ENCODE measurements at places on chromosomes 13 and 19.
A peak's percentile ranks its signal among the peaks of the same experiment; 100 is the strongest.

GRCh38 chr19:45693106-45693788 is 781 bp downstream of the QPCTL start:
- DNase-seq: peak; percentile 84

GRCh38 chr19:19053508-19054314 is 10.1 kb upstream of the SLC25A42 start:
- DNase-seq: peak; percentile 50

GRCh38 chr13:73872397-73872796 is 261.8 kb downstream of the KLF12 start:
- no peak for DNase-seq

DNA sequence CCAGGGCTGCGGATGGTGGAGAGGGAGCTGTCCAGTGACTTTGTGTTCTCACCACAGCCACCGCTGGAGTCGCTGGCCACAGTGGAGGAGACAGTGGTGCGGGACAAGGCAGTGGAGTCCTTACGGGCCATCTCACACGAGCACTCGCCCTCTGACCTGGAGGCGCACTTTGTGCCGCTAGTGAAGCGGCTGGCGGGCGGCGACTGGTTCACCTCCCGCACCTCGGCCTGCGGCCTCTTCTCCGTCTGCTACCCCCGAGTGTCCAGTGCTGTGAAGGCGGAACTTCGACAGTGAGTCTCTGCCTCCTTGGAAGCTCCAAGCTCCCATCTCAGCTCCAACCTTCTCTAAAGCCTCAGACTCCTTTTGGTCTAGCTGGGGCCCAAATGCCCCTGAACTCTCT is 21.4 kb downstream of the PPP2R1A start:
- DNase-seq: no peak

DNA sequence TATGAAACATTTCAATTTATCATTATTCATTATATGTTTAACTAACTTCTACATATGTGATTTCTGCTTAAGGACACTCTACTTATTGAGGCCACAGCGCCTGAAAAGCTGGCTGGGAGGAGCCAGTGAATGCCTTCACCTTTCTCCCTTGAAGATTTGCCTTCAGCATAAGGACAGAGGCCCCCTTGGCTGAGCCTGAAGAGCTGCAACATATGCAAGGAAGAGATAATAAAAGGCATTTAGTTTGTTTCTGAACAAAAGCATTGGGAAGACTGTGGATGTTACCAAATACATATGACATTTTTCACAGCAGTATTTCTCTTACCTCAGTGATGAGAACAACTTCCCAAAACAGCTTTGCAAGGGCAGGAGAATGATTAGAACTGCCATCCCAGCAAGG is 92.1 kb downstream of the ABCC4 start:
- no peak for DNase-seq

DNA sequence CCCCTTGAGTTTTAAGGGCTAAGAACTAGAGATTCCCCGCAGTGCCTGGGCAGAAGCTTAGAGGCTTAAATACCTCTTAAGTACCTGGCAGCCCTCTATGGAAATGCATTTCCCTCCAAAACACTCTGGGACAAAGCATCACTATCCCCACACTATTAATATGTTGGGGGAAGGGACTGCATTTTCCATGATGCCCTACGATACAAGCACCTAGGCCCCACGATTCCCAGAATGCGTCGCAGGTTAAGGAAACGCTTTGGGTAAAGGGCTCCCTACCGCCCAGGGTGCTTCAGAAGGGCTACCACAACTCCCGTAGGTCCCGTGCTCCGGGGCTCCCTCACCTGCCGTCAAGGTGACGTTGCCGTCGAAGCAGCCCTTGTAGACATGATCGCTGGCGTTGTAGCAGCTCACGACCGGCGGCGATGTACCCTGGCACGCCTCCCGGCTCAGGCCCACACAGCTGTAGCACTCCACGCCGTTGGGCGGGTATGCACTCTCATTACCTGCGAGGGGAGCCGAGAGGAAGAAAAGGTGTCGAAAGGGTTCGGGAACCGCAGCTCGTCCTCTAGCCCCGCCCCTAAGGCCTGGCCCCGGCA is 2.5 kb downstream of the LYPD3 start:
- no peak for DNase-seq

GRCh38 chr19:21134934-21135366 is 6.9 kb upstream of the ZNF431 start:
- no peak for DNase-seq

DNA sequence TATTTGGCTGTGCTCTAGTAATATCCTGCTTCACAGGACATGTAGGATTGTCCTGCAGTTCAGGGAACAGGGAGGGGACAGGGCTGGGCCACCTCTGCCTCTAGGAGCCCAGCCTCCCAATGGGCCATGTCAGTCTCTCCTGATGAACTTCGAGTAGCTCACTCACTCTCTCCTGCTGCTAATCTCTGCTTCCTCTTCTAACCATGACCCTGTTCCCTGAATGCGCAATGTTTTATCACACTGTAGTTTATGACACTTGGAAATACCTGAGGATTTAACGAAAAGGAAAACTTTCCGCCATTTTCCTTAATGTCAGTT is 9.2 kb downstream of the PARP4 start:
- DNase-seq: no peak
